ENCODE measurements at places on chromosomes 4 and X. TPM values are rescaled to one million over a fixed set of nuclear protein-coding genes. Genes with fewer than 3 reads are reported as not detected.

CPE gene
- total RNA-seq = 1.3 TPM

NEIL3 gene
- total RNA-seq = 1.3 TPM

AASDH gene
- 14.1 TPM for total RNA-seq

MRFAP1 gene
- total RNA-seq = 84.8 TPM

DMRTC1 gene
- total RNA-seq = not detected

CENPVL2 gene
- total RNA-seq = not detected

RAI2 gene
- 0.14 TPM for total RNA-seq

NLGN4X gene
- total RNA-seq = 0.55 TPM

SCARB2 gene
- total RNA-seq = 349 TPM

MCF2 gene
- not detected for total RNA-seq

GRIPAP1 gene
- 22.8 TPM for total RNA-seq

CFAP47 gene
- total RNA-seq = under 0.01 TPM

TLR10 gene
- total RNA-seq = not detected

GRPR gene
- under 0.01 TPM for total RNA-seq

ARHGAP4 gene
- 1.3 TPM for total RNA-seq

C4orf36 gene
- total RNA-seq = 0.28 TPM

SLIT2 gene
- total RNA-seq = 26.4 TPM

SMIM10L2A gene
- 0.28 TPM for total RNA-seq

FGFBP2 gene
- not detected for total RNA-seq

SCML2 gene
- total RNA-seq = 0.71 TPM

PABPC1L2B gene
- total RNA-seq = not detected

PABPC4L gene
- total RNA-seq = 1.5 TPM

NXF2B gene
- not detected for total RNA-seq

BRS3 gene
- total RNA-seq = not detected

RASL11B gene
- 0.28 TPM for total RNA-seq

CSN3 gene
- total RNA-seq = not detected

DSPP gene
- not detected for total RNA-seq

RCHY1 gene
- total RNA-seq = 30.3 TPM

SEPTIN6 gene
- 20.5 TPM for total RNA-seq

GABRQ gene
- total RNA-seq = not detected

PPARGC1A gene
- 0.43 TPM for total RNA-seq

EDA2R gene
- total RNA-seq = 13.6 TPM

IL2RG gene
- total RNA-seq = not detected

SSX2B gene
- not detected for total RNA-seq

PIM2 gene
- 2.7 TPM for total RNA-seq

Measured in smooth muscle cell of bladder (primary cell).